ENCODE measurements at places on chromosomes 1 and 21.

DNA sequence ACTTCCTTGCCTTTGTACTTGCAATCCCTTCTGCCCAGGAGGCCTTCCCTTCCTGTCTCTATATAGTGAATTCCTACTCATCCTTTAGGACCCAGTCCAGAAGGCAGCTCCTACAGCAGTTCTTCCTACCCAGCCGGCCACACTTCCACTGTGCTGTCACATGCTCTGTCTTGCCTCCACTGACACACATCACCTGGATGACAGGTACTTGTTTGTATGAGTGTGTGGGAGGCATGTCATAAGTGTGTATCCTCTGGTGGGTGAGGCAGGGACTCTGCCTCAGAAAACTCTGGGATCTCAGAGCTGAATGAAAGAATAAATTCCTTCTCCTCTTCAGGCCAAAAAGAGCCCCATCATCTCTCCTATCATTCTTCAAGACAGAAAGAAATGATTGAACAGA is 5.1 kb upstream of the OSCP1 start:
- no peak for DNase-seq

- DNase-seq: peak; percentile 6
Measured at GRCh38 chr1:197619008-197619640, 156.2 kb downstream of the DENND1B start.

DNA sequence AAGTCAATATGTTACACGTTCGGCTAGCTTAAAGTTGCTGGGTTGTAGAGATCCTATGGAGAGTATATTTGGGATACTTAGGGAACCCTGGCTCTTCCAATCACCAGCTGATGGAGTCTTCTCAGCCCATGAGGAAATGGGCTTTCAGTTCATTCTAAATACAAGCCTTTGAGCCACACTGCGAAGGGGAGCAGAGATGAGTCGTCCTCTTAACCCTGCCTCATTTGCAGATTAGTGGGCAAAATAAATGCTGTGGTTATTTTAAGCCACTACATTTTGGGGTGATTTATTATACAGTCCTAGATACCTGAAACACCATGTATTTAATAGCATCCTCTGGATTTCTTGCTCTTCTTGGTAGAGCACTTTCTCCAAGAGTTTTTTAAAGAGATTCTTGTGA is 19.0 kb upstream of the VCAM1 start:
- DNase-seq: no peak

DNA sequence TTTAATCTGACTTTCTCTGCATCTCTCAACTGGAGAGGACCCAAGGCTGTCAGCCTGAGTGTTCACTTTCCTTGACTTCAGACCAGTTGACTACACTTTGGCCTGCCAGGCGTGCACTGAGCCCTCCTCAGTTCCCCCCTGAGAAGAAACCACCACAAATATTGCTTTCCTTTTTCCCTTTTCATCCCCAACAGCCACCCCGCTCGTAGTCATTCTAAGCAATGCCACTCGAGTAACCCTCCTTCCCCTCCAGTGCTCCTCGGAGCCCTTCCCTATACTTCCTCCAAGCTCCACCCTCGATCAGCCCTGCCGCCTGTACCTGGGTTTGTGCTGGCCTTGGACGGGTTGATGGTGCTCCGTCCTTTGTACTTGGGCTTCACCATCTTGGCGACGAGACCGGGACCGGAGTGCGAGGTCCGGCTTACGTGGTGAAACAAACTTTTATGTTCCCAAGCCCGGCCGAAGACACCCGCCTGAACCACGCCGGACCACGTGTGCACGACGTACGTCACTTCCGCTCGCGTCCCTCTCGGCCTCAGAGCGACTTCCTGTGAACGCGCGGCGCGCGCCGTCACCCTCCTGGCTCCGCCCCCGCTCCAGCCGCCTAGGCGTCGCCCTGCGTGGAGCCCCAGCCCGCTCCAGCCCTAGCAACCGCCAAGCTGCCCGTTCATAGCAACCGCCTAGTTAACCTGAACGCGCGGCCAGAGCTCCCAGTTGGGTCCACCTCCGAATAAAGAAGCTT is at the start of gene GNL2:
Gene GNL2, minus strand, starts transcription at position 498 of the 742 bp plus-strand sequence. Its CDS starts 115 bp downstream, at position 383.
- DNase-seq: peak; percentile 90

DNA sequence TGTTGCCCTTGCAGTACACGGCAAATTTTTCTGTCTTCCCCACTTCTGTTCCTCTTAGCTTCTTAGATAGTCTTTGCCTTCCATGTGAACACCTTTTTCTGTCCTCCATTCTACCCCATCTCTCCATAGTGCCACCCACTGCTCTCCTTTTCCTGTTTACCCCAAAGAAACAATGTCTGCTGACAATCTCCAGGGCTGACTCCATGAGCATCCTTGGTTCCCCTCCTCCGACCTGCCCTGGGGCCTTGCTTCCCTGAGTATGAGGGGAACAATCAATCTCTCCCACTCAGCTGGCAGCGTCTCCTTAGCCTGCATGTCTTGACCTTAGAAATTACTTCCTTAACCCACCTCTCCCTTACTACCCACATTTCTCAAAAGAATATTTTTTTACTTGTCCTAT is 12.3 kb upstream of the MYBPHL start:
- DNase-seq: no peak

- no peak for DNase-seq
Measured at GRCh38 chr1:2239384-2239985, 11.4 kb downstream of the SKI start.
